ENCODE measurements at places on chromosomes 4 and X.

DNA sequence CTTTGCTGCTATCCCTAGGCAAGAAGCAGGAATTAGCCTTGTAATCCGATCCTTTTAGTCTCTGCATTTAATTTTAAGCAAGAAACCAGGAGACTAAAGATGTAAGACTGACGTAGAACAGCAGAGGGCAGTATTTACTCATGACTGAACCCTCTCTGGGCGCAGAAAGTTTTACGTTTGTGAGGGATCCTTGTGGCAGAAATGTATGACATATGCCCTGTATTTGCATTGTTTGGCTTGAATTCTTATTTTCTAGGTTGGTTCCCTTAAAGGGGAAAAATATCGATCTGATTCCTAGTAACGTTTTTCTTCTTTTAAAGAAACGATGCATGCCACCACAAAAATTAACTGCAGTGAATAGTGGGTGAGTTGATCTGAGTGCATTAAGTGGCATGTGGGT lies 1.3 kb upstream of the FAT4 start:
- DNase-seq = peak; percentile 60

DNA sequence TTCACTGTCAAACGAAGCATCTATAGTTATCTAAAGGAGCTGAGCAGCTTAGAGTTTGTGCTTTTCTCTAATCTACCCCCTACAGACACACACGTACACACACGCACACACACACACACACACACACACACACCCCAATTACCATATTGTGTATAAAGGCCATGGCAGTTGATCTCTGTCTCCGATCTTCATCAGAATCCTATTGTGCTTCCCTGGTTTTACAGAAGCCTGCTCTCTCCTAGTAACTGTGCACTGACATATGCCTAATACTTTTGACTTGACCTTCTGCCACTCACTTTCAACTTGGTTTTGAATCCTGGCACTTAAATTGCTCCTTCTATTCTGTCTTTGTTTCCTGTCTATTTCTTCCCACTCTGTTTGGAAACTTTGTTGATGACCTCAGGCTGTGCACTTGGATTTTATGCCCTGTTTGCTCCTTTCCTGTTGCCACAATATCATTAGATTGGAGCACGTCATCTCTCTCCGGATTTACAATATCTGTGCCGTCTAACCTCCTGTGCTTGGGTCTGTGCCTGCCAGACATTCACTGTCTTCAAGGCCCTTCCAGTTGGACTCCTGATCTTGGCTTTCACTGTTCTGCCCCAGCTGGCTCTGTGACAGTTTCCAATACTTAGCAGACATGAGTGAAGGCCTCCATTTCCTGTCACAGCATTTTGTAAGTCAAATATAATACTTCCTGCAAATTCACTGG lies 928.1 kb downstream of the FAT4 start:
- no peak for DNase-seq

- no peak for DNase-seq
These were observed 206.4 kb downstream of the KLHL13 start for GRCh38 chrX:117910216-117910615.

DNA sequence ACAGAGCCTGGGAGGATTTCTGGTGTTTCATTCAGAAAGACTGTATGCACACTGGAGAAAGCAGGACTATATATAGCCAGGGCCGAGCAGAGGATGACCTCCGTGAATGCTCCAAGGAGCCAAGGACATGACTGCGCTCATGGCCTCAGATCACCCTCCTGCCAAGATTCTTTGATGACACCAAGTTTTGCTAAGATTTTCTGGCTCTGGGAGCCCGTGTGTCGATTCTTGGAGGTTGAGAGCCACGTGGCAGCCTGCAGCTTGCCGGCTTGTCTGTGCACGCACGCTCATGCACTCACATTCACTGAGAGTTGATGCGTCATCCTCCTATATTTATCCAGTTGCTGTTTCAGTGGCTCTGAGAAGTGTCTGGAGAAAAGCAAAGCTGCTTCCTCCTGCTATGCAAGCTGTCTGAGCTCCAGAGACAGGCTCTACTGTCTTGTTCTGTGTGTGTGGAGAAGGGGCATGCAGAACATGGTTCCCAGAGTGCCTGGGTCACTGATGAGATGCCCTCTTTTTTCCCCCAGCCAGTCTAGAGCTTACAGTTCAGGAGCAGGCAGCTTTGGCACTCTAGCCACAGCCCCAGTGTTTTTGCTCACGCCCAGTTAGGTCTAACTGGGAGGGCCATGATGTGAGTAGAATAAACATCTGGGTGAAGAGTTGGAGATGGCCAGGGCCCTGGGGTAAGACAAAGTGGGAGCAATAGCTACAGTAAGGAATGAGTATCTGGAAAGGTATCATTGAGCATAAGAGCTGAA lies 64.9 kb upstream of the SCOC start:
- no peak for DNase-seq

GRCh38 chr4:71110499-71110898 lies 117.0 kb downstream of the DCK start:
- no peak for DNase-seq

DNA sequence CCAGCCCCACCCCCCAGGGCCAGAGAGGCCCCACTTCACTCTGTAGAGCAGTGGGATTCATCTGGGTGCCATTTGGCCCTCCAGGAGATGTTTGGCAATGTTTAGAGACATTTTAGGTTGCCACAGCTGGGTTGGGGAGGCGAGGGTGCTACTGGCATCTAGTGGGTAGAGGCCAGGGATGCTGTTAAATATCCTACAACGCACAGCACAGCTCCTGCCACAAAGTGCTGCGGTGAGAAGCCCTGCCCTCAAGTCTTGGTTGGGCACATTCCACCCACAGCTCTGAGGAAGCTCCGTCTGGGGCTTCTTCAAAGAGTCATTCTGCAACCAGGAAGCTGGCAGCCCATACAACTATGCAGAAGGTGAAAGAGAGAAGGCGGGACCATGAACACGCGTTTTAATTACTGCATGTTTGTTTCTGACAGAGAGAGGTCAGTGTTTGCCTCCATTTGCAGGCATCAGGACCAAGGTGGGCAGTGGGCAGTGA lies 48.1 kb upstream of the FAM9C start:
- DNase-seq = no peak

All from BE2C (cell line).